Activated CD4-positive, alpha-beta T cell treated with anti-CD3 and anti-CD28 coated beads for 36 hours (primary cell): ENCODE measurements at places on chromosomes 13 and 19. TPM values are rescaled to one million over a fixed set of nuclear protein-coding genes. Genes with fewer than 3 reads are reported as not detected.

GRCh38 chr19:2049741-2050348 is 1.2 kb downstream of the MKNK2 start:
- peak; percentile 79 for DNase-seq

DNA sequence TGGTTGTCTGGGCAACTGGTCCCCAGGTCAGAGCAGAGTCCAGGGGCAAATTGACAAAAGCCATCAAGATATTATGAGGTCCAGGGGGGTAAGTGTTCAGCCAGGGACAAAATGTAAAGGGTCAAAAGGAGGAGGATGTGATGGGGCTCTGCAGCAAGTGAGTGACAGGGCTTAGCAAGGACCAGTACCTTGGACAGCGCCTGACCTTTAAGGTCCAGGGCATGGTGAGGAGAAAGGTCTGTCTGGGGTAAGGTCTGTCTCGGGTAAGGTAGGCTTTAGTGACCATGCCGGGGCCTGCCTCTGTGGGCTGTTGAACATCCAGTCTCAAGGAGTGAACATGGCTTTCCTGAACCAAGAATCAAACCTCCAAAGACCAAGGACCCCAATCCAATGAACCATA is 6.3 kb upstream of the ZNF358 start:
- peak; percentile 43 for DNase-seq

DNA sequence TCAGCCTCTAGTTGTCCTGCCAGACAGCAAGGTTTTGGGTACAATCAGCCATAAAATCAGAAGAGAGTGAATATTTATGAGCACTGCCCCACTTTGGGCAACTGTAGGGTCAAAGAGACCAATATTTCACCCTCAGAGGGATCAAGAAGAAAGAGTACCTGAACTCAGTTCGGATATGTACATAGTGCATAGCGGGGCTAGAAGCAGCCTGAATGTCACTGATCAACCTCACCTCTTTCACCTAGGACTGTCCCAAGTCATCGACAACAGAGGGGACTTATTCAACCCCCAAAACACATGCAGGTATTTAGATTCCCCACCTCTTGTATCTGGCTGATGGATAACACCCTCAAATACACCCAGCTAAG is 446.9 kb downstream of the COG6 start:
- no peak for DNase-seq

DNA sequence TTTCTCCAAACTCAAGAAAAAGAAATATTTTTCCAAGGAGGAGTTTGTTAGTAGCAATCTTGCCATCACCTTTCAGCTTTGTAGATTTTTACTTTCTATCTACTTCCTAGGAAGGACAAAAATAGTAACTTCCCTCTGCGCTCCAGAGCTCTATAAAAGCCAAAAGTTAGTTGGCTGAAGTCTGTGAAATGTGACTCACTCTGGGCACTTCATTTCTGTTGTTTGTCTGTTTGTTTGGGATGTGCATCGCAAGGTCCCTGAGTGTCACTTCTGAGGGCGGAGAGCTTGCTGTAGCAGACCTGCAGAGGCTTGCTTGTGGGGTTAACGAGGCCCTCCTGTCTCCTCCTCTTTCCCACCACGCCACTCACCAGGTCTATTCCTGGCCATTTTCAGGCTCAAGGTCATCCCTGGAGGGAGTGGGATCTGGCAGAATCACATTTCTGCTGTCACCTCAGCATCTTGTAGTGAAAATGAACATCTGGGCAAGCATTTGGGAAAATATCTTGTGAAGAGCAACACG is 307.6 kb downstream of the GPC6 start:
- no peak for DNase-seq

- no peak for DNase-seq
Measured at GRCh38 chr13:93001866-93002461, 224.6 kb upstream of the GPC6 start.

DNA sequence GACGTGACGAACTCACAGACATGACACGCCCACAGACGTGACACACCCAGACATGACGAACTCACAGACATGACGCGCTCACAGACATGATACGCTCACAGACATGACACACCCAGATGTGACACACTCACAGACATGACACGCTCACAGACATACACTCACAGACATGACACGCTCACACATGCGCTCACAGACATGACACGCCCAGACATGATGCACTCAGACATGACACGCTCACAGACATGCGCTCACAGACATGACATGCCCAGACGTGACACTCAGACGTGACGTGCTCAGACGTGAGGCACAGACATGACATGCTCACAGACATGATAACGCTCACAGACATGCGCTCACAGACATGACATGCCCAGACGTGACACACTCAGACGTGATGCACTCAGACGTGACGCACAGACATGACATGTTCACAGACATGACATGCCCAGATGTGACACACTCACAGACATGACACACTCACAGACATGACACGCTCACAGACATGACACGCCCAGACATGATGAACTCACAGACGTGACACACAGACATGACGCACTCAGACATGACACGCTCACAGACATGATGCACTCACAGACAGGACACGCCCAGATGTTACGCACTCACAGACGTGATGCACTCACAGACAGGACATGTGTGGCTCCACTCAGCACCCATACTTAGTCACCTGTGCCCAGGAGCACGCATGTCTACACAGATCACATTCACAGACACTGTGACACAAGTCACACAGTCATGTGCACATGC is 8.1 kb downstream of the ERFL start:
- no peak for DNase-seq

- peak; percentile 23 for DNase-seq
Measured at GRCh38 chr13:39787086-39787487, 131.6 kb downstream of the COG6 start.

DNA sequence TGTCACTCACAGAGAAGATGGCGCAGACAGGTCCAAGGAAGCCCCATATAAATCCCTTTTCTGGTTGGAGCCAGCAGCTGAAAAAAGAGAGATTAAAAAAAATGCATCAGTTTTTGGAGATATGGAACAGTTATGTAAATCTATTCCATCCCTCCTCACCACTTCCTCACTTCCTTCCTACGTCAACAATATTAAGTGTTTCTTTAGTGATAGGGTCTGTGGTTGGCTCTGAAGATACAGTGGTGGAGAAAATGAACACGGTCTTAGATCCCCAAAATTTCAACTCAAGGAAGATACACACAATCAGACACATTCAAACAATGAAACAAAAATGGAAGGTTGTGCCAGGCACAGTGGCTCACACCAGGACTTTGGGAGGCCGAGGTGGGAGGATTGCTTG is 31.5 kb downstream of the ADGRE2 start:
- no peak for DNase-seq

- no peak for DNase-seq
Measured at GRCh38 chr19:15137777-15138176, 30.6 kb downstream of the SYDE1 start.

DNA sequence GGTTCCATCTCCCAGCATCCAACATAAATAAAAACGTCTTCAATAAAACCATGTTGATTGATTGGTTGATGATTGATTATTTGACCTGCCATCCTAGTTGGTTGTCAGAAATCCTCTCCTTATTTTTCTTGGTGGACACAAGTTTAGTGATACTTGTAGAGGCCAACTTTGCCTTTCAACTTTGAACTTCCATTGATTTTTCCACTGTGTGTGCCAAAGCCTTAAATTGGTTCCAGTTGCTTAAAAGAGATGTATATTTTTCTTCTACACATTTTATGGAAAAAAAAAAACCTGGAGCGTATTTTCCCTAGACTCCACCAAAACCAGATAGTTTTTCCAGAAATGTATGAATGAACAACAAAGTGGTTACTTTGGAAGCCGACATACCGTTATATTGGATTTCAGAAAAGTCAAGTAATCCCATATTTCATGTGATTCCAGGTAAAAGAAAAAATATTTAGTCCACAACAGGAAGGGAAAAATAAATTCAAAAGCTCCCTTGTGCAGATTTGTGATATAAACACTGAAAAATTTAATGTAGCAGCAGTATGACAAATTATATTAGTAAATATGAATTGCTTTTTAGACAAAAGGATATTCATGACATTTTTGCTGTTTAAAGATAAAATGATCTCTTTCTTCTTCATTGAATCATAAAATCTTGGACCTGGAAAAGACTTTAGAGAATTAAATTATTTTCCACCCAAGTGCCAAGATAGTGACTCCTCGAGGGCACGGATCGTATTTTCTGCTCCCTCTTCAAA is 85.2 kb downstream of the MBNL2 start:
- no peak for DNase-seq

DNA sequence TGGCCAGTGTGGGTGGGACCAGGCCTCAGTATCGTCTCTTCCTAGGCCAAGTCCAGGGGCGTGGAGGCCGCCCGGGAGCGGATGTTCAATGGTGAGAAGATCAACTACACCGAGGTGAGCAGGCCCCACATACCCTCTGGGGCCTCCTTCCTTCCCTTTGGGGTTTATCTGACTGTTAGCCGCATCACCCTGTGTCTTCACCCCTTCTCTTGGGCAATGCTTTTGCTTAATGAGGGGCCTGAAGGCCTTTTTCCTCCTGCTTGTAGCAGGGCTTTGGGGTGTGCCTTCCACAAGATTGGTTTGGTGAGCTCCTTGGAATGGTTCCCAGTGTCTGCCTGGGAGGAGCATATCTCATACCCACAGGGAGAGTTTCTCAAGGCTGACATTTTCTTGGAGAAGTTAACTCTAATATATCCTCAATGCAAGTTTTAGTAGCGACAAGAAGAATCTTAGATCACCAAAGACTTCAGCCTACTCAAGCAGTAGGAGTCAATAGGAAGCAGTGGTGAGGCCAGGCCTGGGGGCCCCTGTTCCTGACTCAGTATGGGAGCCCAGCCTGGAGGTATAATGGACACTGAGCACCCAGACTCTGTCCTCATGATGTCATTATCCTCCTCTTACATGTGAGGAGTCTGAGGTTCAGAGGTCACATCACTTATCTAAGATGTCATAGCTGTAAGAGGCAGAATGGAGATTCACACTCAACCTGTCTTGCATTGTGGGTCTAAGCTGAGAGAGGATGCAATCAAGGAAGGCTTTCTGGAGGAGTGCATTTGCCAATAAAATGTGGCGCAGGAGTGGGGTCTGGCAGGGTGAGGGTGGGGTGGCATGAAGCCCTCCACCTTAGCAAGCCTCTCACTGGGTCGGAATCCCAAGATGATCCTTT is 2.0 kb downstream of the GPI start:
- DNase-seq, result no peak

DNA sequence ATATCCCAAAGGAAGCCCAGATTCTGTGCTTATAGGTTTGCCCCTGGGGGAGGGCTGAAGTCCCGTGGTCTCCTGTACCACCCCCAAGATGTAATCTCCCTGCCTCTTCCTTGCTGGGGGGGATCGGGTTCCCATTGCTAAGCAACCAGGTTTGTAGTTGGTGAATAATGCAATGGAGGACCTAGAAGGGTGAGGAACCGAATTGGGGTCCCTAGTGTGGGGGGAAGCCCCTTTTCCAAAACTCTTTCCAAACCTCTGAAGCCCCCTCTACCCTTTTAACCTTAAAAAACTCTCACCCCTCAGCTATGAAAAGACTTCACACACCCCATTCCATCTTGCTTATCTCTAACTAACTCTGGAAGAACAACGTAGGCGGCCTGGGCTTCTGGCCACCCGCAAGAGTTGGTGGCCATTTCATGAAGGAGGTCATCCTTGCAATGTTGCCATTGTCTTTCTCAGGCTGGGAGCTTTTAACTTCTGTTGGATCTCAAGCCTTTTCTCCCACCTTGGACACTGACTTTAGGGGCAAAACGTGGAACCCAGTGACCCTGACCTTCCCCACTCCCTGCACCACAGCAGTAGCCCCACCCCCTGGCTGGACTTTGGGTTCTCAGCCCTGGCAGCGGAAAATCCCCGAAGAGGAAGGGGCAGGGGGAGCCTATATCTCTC is 661 bp downstream of the PALM3 start:
- DNase-seq, result no peak

DNA sequence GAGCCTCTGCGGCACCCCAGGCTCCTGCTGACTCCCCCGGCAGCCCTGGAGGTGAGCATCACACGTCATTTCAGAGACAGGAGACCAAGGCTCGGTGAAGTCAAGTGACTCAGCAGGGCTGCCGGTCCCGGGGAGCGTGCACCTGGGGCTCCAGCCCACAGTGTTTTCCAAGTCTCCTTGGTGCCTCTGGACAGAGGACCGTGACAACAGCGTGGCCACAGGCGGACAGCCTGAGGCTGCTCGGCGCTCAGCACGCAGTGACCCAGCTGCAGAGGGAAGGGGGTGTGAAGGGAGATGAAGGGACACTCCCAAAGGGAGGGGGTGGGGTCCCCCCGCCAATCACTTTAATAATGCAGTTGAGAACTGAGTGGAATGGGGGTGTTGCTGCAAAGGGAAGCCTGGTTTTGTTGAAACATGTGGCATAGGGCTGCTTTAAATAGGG is 17.5 kb upstream of the ASPDH start:
- no peak for DNase-seq

- DNase-seq, result no peak
Measured at GRCh38 chr13:106178816-106179215, 356.6 kb downstream of the EFNB2 start.

DNA sequence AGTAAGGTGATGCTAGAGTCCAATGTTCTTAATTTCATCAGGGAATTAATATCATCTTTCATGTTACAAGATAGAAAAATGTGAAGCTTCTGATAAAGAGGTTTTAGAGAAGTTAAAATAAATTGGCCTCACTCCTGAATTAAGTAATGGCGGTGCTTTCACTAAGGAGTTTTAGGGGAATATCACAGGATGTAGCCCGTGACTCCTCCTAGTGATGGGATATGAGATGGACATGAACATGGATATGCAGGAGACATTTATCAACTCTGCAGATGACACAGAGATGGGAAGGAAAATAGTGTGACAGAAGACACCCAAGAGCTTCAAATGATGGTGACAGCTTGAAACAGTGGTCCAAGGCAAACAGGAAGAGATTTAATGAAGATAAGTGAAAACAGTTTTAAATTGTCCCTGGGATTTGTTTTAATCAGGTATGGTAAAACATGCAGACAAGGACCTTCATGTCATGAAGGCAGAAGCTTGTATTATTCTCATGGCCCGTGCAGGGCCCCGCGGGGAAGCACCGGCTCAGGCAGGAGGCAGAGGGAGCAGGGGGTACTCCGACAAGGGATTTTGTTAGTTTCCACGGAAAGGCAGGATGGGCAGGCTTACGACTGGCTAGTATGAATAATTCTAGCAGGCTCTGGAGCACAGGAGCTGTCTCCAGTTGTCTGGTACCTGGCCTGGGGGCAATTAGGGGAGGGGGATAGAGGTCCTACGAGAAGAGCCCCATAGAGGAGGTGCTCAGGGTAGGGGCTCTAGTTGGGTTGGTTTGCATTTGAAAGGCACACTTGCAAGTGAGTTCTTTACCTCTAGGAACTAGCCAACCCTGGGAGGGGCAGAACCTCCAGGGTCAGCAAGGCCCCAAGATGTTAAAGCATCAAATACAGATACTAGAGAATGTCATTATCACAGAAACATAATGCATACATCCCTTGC is 38.7 kb upstream of the FARP1 start:
- no peak for DNase-seq

The RAB3A gene
- total RNA-seq, result 5.6 TPM

The SCEL gene
- total RNA-seq, result not detected

The IGFL3 gene
- total RNA-seq, result not detected

The LGALS7 gene
- not detected for total RNA-seq

The ZNF382 gene
- 14.9 TPM for total RNA-seq

The UPF3A gene
- total RNA-seq, result 43.3 TPM

The SHD gene
- total RNA-seq, result not detected

The HMG20B gene
- 62.5 TPM for total RNA-seq

The ALKBH7 gene
- total RNA-seq, result 22.8 TPM

The CYP2S1 gene
- 0.46 TPM for total RNA-seq
